Small intestine (tissue), 16 donors: ENCODE measurements at places on chromosomes 4 and X. TPM values are rescaled to one million over a fixed set of nuclear protein-coding genes. Genes with fewer than 3 reads are reported as not detected.

The SPANXA2 gene
- not detected for polyA plus RNA-seq

The AR gene
- polyA plus RNA-seq: 0.66 TPM

The PCDH19 gene
- polyA plus RNA-seq: 0.64 TPM

The LANCL3 gene
- polyA plus RNA-seq: 0.22 TPM

The IQCM gene
- polyA plus RNA-seq: 0.38 TPM

The MAGEB2 gene
- not detected for polyA plus RNA-seq

The TMPRSS11B gene
- 0.12 TPM for polyA plus RNA-seq

The PRKG2 gene
- polyA plus RNA-seq: 18.6 TPM

The DSPP gene
- not detected for polyA plus RNA-seq

GRCh38 chr4:53315300-53315699 lies 50.6 kb downstream of the SCFD2 start:
- peaks cover 3% of the 10 kb centered on the region for H3K4me1 ChIP-seq
- H3K27ac ChIP-seq: no peak overlapping the region
- H3K4me3 ChIP-seq: no peak overlapping the region

DNA sequence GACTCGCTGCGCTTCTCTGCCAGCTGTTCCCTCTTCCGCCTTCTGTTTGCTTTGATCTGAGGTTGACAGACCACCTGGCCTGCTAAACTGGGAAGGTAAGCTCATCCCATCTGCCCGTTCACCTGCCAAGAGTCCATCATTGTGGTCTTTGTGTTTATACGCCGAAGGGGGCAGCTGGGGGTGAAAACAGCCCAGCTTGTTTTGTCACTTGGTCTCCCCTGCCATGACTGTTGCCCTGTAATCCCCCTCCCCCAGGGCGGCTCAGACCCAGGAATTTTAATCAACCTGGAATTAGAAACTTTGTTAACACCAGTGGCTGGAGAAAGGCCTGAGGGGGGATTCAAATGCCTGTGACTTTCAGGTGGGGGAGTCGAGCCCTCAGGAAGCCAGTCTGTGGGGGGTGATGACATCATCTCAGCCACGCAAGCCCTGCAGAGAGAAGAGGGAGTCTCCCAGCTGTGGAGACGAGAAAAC lies 333.3 kb downstream of the BCOR start:
- H3K27me3 ChIP-seq: no peaks in the 10 kb centered on the region
- DNase-seq: no peak
- peaks cover 9% of the 10 kb centered on the region for H3K4me1 ChIP-seq
- H3K36me3 ChIP-seq: no peaks in the 10 kb centered on the region
- H3K4me3 ChIP-seq: no peak overlapping the region

GRCh38 chrX:151970661-151971060 lies 3.8 kb downstream of the GABRE start:
- H3K27ac ChIP-seq: no peak overlapping the region
- H3K4me3 ChIP-seq: no peak overlapping the region
- H3K4me1 ChIP-seq: no peaks in the 10 kb centered on the region
- H3K27me3 ChIP-seq: no peaks in the 10 kb centered on the region

DNA sequence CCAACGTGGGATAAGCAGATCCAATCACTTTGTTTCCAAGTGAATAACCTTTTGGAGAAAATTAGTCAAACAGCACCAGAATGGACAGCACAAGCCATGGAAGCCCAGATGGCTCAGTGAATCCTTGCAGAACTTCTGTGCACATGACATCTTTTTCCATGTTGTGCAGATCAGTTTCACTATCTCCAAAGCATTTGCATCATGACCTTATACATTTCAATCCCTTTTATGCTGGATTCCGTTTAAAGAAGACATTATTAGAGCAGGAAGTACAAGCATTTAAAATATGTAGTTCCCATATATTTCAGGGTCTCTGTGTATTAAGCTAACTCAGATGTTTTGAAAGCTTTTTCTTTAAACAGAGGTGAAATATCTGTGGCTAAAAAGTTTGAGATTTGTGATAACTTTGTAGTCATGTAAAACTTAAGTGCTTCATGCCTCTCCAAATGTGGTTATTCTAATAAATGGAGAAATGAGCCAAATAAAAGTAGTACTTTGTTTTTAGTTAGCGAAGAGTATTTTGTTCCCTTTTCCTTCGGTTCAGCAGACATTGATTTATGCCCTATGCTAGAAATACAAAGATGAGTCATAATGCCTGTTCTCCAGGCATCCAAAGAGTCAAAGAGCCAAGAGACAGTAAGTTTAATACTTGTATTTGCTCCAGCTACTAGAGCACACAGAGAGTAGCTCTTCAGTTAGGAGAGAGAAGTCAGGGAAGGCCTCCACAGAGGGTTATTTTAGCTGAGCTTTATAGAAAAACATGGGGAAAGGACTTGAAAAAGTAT lies 39.0 kb downstream of the PLAC8 start:
- peaks cover 2% of the 10 kb centered on the region for H3K36me3 ChIP-seq
- no peak overlapping the region for H3K4me3 ChIP-seq
- no peak overlapping the region for H3K27ac ChIP-seq
- H3K27me3 ChIP-seq: no peaks in the 10 kb centered on the region
- no peaks in the 10 kb centered on the region for H3K4me1 ChIP-seq
- no peak for DNase-seq

DNA sequence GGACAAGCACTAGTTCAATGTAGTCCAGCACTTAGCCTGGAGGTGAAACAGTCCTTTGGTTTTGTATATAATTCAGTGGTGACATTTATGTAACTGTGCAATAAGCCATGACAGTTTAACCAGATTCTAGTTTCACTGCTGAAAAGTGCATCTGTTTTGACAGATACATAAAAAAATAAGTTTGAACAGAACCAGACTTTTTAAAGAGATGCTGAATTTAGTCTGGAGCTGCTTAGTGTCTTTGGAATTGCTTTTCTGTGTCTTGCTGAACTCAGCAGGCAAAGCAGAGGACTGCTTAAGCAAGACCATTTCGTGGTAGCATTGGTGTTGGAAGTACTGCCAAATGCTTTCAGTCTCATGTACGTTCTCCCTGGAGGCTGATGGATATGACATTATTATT lies 393.5 kb downstream of the MAPK10 start:
- H3K36me3 ChIP-seq: no peaks in the 10 kb centered on the region
- DNase-seq: no peak
- H3K27me3 ChIP-seq: no peaks in the 10 kb centered on the region
- H3K4me1 ChIP-seq: no peaks in the 10 kb centered on the region

DNA sequence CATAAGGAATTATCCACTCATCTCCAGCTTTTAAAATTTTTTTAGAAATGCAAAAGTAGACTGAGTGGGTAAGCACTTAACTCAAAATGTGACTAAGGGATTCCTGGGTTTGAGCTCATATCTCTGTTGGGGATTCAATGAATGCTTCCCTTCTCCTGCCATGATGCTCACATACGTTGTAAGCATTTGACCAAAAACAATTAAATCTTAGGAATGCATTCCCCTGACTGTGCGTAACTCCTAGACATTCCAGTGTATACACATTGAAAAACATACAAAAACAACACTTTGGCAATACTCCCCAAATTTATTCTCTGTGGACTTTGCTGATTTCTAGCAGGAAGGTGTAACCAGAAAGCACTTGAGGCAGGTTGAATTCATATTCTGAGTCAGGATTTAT lies 29.8 kb downstream of the SPANXA2 start:
- H3K27me3 ChIP-seq: no peaks in the 10 kb centered on the region
- no peak for DNase-seq
- H3K4me1 ChIP-seq: no peaks in the 10 kb centered on the region
- H3K27ac ChIP-seq: no peak overlapping the region
- H3K36me3 ChIP-seq: no peaks in the 10 kb centered on the region

GRCh38 chrX:131393426-131393825 lies 104.3 kb upstream of the IGSF1 start:
- no peak overlapping the region for H3K4me3 ChIP-seq
- H3K27me3 ChIP-seq: no peaks in the 10 kb centered on the region
- H3K27ac ChIP-seq: no peak overlapping the region
- no peaks in the 10 kb centered on the region for H3K36me3 ChIP-seq

- no peaks in the 10 kb centered on the region for H3K4me1 ChIP-seq
- no peaks in the 10 kb centered on the region for H3K27me3 ChIP-seq
- no peaks in the 10 kb centered on the region for H3K36me3 ChIP-seq
- no peak overlapping the region for H3K27ac ChIP-seq
- no peak for DNase-seq
These were observed 17.2 kb upstream of the RTL9 start for GRCh38 chrX:110341189-110342035.

DNA sequence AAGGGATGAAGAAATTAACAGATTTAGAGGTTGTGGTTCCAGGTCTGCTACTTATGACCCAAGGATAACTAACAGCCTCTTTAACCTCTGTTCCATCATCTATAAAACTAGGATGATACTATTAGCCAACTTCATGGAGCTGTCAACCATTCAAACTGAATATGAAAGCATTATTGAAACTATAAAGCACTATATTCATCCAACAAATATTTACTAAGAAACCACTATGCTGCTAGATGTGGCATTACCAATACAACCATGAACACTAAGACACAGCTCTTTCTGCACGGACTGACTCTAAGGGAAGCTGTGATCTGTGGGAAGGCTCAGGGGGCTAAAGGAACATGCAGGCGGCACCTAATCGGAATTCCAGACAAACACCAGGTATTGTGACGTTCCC lies 66.0 kb downstream of the APBB2 start:
- H3K4me1 ChIP-seq: no peaks in the 10 kb centered on the region
- H3K27me3 ChIP-seq: no peaks in the 10 kb centered on the region
- H3K36me3 ChIP-seq: no peaks in the 10 kb centered on the region
- DNase-seq: no peak

DNA sequence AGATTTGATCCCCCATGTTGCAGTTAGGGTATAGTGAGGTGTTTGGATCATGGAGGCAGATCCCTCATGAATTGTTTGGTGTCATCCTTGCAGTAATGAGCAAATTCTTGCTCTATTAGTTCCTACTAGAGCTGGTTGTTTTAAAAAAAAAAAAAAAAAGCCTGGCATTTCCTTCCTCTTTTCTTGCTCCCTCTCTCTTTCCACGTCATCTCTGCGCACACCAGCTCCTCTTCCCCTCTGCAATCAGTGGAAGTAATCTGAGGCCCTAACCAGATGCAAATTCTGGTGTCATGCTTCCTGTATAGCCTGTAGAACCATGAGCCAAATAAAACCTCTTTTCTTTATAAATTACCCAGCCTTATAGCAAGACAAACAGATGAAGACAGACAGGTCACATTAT lies 24.5 kb downstream of the WDR17 start:
- DNase-seq: no peak
- H3K27me3 ChIP-seq: no peaks in the 10 kb centered on the region
- no peak overlapping the region for H3K27ac ChIP-seq
- H3K4me1 ChIP-seq: no peaks in the 10 kb centered on the region
- H3K4me3 ChIP-seq: no peak overlapping the region
- no peaks in the 10 kb centered on the region for H3K36me3 ChIP-seq

GRCh38 chr4:140254651-140255299 lies 100.8 kb upstream of the MAML3 start:
- H3K27me3 ChIP-seq: no peaks in the 10 kb centered on the region
- no peak overlapping the region for H3K4me3 ChIP-seq
- no peak overlapping the region for H3K27ac ChIP-seq

DNA sequence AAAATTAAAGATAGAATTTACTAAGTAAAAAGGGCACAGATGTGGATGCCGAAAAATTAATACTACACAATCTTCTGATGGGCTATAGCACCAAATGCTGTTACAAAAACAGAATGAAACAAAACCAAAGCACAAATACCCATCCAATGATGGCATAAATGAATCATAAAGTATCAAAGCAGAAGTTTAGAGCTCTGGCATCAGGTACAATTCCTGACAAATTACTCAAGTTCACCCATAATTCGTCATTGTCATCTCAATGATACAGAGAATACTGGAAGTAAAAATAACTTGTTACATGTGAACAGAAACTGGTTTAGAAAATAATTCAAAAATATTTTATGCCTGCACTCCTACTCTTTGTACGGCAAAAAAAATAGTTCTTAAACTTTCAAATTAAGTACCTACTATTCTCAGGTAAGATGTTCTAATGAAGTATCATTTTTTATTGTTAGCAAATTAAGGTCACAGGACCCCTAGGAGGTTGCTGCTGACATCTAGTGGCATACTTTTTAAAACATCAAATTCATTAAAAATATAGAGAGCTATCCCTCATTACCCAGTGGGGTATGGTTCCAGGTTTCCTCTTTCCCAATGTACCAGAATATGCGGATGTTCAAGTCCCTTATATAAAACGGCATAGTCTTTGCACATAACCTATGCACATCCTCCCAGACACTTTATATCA lies 126.1 kb downstream of the INPP4B start:
- no peaks in the 10 kb centered on the region for H3K36me3 ChIP-seq
- H3K27ac ChIP-seq: no peak overlapping the region
- no peaks in the 10 kb centered on the region for H3K4me1 ChIP-seq

- H3K36me3 ChIP-seq: no peaks in the 10 kb centered on the region
- H3K27me3 ChIP-seq: no peaks in the 10 kb centered on the region
- peak; percentile 59 for DNase-seq
- H3K4me1 ChIP-seq: no peaks in the 10 kb centered on the region
- H3K27ac ChIP-seq: no peak overlapping the region
- no peak overlapping the region for H3K4me3 ChIP-seq
These were observed 1.8 kb upstream of the ARHGEF38 start for GRCh38 chr4:105550641-105551040.

DNA sequence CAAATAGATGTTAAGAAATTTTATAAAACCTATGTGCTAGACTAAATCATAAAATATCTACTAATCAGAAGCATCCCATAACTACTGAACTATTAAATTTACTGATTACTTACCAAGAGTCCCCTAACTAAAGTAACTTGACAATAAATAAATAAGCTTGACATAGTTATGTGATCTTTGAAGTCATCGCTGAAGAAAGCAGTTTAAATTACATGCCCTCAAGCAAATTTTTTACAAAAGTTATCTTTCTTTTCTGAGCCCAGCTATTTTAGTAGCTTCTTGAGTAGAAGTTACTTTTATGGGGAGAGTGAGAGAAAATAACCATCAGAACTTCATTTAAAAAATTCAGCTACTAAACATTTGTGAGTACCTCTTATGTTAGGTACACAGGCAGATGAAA lies 150.9 kb upstream of the FAM241A start:
- peaks cover 2% of the 10 kb centered on the region for H3K4me1 ChIP-seq
- H3K27me3 ChIP-seq: no peaks in the 10 kb centered on the region
- no peak overlapping the region for H3K27ac ChIP-seq
- no peak overlapping the region for H3K4me3 ChIP-seq
- no peak for DNase-seq
- H3K36me3 ChIP-seq: no peaks in the 10 kb centered on the region

GRCh38 chr4:140595065-140595464 lies 26.3 kb upstream of the UCP1 start:
- no peak overlapping the region for H3K4me3 ChIP-seq
- no peaks in the 10 kb centered on the region for H3K36me3 ChIP-seq
- peak; percentile 68 for DNase-seq
- H3K4me1 ChIP-seq: no peaks in the 10 kb centered on the region
- H3K27ac ChIP-seq: no peak overlapping the region

GRCh38 chrX:68163441-68163840 lies 269.9 kb downstream of the OPHN1 start:
- H3K27ac ChIP-seq: no peak overlapping the region
- no peak overlapping the region for H3K4me3 ChIP-seq
- no peaks in the 10 kb centered on the region for H3K36me3 ChIP-seq
- DNase-seq: no peak
- no peaks in the 10 kb centered on the region for H3K27me3 ChIP-seq

GRCh38 chr4:100284129-100284880 lies 94.0 kb upstream of the DDIT4L start:
- H3K4me3 ChIP-seq: no peak overlapping the region
- H3K36me3 ChIP-seq: no peaks in the 10 kb centered on the region
- H3K27me3 ChIP-seq: no peaks in the 10 kb centered on the region
- no peaks in the 10 kb centered on the region for H3K4me1 ChIP-seq
- DNase-seq: no peak

GRCh38 chr4:73211968-73212367 lies 46.6 kb downstream of the ANKRD17 start:
- H3K4me1 ChIP-seq: no peaks in the 10 kb centered on the region
- DNase-seq: no peak
- H3K27ac ChIP-seq: no peak overlapping the region

GRCh38 chr4:61556277-61556676 lies 356.2 kb downstream of the ADGRL3 start:
- H3K36me3 ChIP-seq: no peaks in the 10 kb centered on the region
- peak overlapping the region; percentile 81 for H3K27ac ChIP-seq
- H3K27me3 ChIP-seq: no peaks in the 10 kb centered on the region
- H3K4me1 ChIP-seq: peaks cover 18% of the 10 kb centered on the region
- no peak overlapping the region for H3K4me3 ChIP-seq
